ENCODE measurements at places on chromosomes 5 and 9.

DNA sequence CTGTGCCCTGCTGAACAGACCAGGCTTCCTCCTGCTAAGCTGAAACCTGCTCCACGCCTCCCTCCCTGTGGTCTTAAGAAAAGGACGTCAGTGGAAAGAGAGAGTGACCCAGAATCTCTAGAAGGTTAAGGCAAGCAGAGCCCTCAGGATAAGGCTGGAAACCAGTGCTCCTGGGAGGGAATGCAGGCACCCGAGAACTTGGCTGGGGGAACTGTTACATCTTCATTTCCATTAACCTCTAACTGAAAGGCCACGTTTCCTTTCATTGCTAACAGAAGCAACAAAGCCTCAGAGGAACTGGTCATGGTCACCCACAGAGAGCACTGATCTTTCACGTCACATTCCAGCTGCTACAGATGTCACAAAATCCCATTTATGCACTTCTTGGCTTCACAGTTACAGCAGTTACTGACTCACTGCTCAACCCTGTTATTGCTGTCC lies 26.1 kb upstream of the AKNA start:
- DNase-seq = no peak

- no peak for DNase-seq
These were observed 552.4 kb upstream of the MEF2C start for GRCh38 chr5:89435347-89435746.

- no peak for DNase-seq
These were observed 64.6 kb downstream of the RGS3 start for GRCh38 chr9:113528088-113528487.

DNA sequence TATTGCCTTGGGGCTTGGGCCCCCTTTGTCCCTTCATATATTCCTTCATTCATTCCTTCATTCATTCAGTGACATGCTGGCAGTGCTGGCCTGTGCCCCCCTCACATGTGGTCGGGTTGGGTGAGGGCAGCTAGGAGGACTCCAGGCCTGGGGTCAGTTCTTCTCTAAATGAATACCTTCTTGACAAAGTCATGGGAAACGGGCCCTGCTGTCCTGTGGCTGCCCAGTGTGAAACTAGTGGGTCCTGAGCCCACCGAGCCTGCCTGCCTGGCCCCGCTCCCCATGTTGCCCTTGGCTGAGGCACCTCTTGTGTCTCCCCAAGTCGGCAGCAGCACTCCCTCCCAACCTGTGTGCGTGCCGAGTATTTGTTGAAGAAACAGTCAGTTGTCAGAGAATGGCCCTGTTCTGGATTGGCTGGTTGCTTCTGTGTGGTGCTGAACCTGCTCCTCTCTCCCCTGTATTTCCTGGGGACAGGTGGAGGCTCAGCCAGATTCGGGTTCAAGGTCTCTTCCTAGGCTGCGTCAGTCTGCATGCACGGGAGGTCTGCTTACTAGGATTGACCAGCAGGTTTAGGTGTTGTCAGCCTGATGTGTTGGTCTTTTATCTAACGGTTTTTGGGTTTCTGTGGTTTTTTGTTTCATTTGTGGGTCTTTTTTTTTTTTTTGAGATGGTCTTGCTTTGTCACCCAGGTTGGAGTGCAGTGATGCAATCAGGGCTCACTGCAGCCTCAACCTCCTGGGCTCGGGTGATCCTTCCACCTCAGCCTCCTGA lies 3.0 kb upstream of the CEL start:
- no peak for DNase-seq

DNA sequence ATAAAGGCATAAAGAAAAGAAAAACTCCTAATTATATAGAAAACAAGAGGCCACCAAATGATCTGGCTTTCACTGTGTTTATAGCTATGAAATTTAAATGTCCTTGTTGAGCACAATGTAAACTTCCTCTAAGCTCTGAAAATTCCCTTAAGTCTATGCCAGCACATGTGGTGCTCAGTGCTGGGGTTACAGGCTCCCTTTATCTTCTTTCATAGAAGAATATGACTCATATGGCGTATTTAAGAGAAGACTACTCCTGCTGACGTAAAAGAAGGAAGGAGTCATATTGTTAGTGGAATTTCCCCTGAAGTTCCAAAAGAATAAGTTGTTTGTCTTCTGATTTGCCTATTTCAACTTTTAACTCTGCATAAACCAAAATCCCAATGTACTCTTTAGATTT lies 30.4 kb downstream of the RNF145 start:
- no peak for DNase-seq

DNA sequence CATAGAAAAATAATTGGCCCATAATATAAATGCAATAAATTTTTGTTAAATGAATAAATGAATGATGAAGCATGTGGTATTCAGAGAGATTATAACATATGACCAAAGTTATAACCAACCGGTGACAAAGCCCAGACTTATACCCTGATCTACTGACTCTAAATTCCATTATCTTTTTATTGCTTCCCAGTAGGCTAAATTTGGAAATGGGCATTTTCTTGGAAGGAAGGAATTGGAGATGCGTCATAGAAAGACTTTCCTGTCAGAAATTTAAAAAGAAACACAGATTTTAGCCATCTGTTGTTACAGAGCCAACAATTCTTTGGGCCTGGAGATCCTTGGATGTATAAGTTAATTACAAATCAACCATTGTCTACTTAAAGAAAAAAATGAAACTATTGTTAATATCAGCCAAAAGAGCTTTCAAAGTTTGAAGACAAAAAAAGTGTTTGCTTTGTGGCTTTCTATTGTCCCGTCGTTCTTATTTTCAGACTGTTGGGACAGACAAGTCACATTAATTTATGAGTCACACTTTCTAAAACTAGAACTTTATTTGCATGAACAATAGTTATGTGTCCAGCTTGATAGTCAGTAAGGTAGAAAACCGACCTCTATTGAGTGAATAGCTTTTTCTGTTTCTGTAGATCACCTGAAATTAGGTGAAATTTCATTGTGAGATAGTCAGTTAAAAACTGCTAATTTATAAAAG lies 428.7 kb downstream of the GABRG2 start:
- DNase-seq = no peak

GRCh38 chr5:122493091-122494021 lies 181.3 kb downstream of the SNCAIP start:
- DNase-seq = peak; percentile 40

DNA sequence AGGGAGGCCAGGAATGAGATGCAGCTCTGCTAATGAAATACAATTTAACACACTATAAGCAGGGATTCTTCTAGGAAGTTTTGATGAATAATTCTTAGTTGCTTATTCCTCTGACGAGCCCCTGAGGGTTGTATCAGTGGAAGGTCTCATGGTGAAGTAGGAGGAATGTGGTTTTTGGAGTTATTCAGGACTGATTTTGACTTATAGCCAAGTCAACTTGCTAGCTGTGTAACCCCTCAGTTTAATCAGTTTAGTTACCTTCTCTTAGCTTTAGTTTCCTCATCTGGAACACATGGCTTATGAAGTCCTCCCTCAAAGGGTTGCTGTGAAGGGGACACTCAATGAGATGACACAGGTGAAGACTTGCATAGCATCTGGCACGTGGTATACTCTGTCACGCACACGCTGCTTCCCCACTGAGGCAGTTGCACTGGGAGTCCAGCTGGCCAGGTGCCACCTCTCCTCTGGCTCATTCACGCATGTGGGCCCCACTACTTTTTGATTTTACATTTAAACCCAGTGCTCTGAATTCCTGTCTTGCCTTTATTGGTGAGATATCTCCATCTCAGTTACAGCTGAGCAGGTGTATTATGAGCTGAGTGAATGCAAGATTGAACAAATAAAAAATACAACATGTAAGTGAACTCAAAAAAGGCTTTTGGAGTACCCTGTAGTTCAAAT lies 415.0 kb downstream of the ARHGEF28 start:
- DNase-seq = no peak

GRCh38 chr9:131474711-131475110 lies 28.0 kb upstream of the POMT1 start:
- no peak for DNase-seq

DNA sequence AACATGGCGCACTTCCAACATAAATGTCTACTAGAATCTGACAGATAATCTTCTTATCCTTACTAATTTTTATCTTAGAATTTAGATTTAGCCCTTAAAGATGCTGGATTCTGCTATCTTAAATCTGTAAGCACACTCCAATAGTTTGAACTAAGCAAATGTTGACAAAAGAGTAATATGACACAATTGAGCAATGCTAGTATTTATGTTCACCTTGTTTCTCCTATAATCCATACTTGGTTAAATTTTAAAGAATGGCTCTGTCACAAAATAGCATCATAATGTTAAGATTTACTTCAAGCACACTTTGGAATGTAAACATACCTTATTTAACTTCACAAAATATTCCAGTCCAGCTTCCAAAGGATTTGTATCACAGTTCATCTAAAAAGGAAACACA lies 38.8 kb upstream of the ARSB start:
- no peak for DNase-seq

- DNase-seq = no peak
These were observed 2.5 kb upstream of the RHOBTB3 start for GRCh38 chr5:95728494-95729114.

DNA sequence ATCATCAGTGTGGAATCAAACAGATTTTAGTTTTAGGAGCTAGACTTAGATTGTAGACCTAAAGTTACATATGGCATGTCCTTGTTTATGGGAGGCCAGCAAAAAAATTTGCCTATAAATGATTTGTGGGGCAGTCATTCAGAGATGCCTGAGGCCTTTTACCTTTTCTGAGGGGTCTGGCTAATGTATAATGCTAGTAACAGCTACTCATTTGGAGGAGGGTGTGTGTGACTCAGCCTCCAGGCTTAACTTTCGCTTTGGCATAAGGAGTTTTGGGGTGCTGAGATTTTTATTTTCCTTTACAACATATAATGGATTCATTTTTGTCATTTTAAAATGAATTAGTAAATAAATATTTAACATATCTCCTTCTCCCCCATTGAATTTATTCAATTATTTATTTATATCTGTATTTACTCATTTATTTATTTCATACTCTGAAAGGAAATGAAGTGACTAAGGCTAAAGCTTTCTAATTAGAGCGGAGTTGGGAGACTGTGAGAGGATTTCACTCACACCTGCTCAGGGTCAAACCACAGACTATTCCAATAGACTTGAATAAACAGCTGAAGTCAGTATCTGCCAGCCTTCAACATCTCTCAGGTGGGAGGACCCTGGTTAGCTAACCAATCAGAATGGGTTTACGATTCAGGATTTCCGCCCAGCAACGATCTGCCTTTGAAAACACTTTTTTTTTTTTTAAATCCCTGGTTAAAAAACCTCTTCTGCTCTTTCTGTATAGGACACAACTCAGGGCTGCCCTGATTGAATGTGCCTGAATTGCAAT lies 487.5 kb upstream of the SGCD start:
- DNase-seq = no peak

- DNase-seq = no peak
These were observed 73.0 kb downstream of the PAX5 start for GRCh38 chr9:36961051-36961450.

GRCh38 chr9:134730011-134730760 lies 88.6 kb downstream of the COL5A1 start:
- no peak for DNase-seq

- no peak for DNase-seq
These were observed 981.5 kb downstream of the PTPRD start for GRCh38 chr9:9631284-9631683.

DNA sequence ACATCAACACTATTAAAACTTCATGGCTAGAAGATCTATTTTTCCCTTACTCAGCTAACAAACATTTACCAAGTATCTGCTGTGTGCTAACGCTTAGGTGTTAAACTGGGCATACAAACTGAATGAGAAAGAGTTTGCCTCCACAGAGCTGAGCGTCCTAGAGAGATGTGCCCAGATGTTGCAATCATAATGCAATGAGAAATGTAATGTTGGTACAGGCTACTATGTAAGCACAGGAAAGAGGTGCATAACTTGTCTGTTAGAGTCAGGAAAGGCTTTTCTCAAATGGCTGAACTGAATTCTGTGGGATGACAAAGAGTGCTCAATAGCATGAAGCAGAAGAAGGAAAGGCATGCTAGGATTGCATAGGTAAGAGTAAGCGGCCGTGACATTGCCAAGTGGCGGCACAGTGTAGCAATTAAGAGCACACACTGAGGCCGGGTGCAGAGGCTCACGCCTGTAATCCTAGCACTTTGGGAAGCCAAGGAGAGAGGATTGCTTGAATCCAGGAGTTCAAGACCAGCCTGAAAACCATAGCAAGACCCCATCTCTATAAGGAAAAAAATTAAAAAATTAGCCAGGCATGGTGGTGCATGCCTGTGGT lies 137.8 kb downstream of the MEF2C start:
- DNase-seq = no peak

- no peak for DNase-seq
These were observed 77.0 kb downstream of the ICE1 start for GRCh38 chr5:5499442-5499841.

- no peak for DNase-seq
These were observed 126.7 kb upstream of the PTGER4 start for GRCh38 chr5:40552981-40553380.

GRCh38 chr5:158521995-158522394 lies 577.7 kb downstream of the EBF1 start:
- no peak for DNase-seq

DNA sequence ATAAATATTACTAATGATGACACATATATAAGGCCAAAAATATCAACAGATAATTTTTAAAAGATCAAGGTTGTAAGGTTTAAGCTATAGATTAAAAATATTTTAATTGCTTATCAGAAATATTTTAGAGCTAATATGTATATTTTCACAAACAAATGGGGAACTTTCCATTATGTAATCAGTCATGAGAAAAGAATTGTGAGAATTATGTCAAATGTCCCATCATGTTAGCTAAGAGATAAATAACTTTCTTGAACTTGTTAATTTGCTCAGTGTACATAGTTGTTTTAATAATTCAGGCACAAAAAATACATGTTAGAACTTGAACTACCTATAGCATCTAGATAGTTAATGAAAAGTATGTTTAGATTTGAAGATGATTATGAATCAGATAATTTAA lies 67.7 kb downstream of the SYK start:
- DNase-seq = no peak

Data from thoracic aorta (tissue), 2 donors.